Esophagus muscularis mucosa (tissue), 4 donors: ENCODE measurements at places on chromosomes 3 and 15. TPM values are rescaled to one million over a fixed set of nuclear protein-coding genes. Genes with fewer than 3 reads are reported as not detected.

GRCh38 chr3:66162766-66163165 lies 58.0 kb upstream of the SLC25A26 start:
- DNase-seq = no peak

- DNase-seq = no peak
Observed at GRCh38 chr3:133461291-133461690, 61.4 kb downstream of the BFSP2 start.

DNA sequence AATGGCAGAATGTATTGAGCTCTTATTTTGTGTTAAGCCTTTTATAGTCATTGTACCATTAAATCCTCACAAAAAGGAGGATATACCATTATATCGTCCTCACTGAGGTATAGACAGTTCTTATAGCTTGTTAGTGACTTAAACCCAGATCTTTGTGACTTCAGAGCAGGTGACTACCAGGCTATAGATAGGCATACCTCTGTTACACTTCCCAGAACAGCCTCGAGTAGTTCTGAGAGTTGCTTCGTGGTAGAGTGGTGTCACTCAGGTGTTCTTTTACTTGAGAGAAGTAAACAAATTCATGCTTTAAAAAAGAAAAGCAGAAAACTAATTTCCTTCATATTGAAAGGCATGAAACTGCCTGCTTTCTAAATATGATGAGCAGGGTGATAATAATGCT lies 59.9 kb downstream of the SEC22A start:
- no peak for DNase-seq

GRCh38 chr15:88215066-88215648 lies 41.4 kb downstream of the NTRK3 start:
- DNase-seq = no peak

DNA sequence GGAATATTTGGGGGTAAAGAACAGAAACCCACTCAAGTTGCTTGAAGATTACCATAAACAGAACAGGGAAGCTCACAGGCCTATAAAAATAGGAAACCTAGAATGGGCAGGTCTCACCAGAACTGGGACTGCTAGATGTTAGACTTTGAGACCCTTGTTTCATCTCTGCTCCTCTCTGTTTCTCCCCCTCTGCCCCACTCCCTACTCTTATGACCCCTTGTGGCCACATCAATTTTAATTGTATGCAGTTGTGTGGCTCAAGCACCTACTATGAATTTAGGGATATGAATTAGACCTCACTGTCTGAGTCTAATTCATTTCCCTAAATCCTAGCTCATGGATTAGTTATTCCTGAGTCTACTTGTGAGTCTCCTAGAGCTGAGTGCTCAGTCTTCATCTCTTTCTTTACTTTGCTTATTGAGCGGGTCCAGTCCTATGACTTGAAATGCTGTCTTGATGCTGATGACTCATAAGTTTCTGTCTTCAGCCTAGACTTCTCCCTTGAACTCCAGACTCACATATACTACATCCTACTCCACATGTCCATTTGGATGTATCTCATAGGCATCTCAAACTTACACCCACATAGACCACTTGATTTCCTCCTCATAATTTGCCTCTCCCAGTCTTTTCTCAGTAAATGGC lies 78.7 kb downstream of the ITPR1 start:
- no peak for DNase-seq

DNA sequence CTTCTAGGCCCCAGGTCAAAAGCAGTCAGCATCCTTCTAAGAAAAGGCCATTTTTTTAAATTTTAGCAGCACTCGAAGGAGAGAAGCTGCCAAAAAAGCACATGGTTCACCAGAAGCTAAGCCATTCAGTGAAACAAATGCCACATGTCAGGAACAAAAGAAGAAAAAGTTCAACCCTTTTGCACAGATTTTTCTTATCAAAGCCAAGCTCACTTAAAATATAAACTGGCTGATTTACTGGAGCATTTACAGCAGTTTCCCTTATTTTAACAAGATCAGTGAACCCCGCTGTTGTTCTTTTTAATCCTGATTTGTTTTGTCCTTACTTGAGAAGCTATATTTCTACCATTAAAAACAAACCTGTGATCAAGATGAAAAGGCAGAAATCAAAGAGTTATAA lies 46.5 kb upstream of the SYNPR start:
- DNase-seq = no peak

- DNase-seq = peak; percentile 42
Observed at GRCh38 chr15:48966595-48967301, 3.0 kb upstream of the SHC4 start.

DNA sequence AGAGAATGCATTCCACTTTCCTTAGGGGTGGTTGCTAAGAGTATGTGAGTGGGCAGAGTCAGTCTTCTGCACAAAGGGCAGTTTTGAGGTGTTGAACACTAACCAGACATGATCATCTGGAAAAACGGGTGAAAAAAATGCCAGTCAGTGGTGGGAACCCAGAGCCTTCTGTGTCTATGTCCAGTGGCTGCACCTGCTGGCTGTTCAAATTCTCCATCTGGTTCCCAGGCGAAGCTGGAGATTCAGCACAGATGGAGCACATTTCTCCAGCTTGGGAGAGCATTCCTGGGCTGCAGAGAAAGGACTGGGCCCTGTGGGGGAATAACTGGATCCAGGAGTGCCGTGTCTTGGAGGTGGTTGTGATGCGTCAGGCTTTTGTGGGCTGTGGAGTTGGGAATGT lies 74.1 kb downstream of the TRAK1 start:
- no peak for DNase-seq

GRCh38 chr3:138297059-138297607 lies 32.5 kb downstream of the NME9 start:
- peak; percentile 66 for DNase-seq

DNA sequence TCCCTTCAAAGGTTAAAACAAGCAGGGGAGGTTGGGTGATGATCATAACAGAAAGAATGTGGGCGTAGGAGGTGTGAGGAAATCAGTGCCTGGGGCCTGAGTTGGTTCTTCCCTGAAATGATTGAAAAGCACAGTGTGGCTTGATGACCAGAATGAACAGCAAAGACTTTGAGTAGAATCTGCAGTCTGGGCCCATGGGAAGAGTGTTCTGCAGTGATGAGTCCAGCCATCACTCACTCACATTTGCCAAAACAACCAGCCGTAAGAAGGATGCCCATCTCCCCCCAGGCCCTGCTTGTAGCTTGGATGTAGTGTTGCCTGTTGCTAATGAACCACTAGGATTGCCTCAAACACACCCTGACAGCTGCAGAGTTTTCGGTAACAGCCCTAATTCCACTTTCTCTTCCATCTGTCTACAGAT lies 67.9 kb downstream of the VGLL3 start:
- DNase-seq = no peak

Gene MST1R
- 3.1 TPM for total RNA-seq

Gene FOXL2NB
- total RNA-seq = not detected

Gene TMCO5A
- total RNA-seq = not detected

Gene LMOD3
- 2.9 TPM for total RNA-seq

Gene NUP210
- total RNA-seq = 5.2 TPM

Gene IGF1R
- total RNA-seq = 33.6 TPM

Gene OSTN
- not detected for total RNA-seq

Gene TGM4
- total RNA-seq = not detected
